ENCODE measurements at places on chromosomes 12 and 14.

- DNase-seq = peak; percentile 42
These were observed 5.5 kb downstream of the SETD3 start for GRCh38 chr14:99475179-99475578.

GRCh38 chr12:97500537-97500936 is 37.9 kb downstream of the RMST start:
- no peak for DNase-seq

- DNase-seq = no peak
These were observed 7.0 kb upstream of the BDKRB1 start for GRCh38 chr14:96249029-96249428.

GRCh38 chr14:65239143-65239937 is 137.0 kb upstream of the MAX start:
- no peak for DNase-seq

DNA sequence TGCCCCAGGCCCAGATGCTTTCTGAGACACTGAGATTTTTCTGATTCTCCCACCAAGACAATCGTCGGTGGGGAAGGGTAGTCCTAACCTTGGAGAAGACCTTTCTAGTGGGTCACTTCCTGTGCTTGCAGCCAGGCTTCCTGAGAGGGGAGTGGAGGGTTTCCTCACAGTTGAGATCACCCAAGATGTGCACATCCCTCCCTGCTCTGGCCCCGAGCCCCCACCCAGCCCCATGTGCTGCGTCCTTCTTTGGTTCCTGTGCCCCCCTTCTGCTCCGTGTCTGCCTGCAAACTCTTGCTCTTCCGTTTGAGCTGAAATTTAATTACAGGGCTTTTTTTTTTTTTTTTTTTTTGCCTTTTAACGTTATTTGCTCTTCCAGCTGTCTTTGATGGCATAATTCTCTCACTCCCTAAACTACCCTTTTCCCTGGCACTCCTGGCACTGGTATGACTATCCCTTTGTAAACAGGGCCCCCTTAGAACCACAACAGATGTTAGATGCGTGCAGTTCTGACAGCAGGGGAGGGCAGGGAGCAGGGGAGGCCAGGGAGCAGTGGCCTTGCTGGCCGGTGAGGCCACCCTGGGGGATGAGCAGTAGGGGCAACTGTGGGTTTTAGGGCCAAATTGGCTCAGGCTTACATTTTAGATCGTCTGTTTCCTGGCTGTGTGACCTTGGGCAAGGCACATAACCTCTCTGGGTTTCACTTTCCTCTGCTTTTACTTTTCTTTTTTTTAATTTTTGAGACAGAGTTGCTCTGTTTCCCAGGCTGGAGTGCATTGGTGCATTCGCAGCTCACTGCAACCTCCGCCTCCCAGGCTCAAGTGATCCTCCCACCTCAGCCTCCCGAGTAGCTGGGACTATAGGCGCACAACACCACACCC is 144.5 kb downstream of the PHETA1 start:
- DNase-seq = no peak

DNA sequence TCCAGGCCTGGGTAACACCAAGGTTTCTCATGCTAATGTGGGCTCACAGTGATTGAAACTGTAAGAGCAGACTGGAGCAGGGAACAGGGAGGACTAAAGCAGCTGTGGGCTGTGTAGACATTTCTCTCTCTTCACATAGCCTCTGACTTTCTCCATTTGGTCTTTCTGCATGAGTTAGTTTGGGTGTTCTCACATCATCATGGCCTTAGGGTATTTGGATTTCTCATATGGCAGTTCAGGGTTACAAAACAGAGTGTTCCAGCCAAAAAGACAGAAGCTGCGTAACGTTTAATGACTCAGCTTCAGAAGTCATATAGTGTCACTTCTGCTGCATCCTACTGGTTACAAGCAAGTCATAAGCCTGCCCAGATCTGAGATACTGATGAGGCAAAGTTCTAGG is 52.0 kb upstream of the OSBPL8 start:
- DNase-seq = no peak

- DNase-seq = no peak
These were observed 12.9 kb upstream of the CORO1C start for GRCh38 chr12:108744021-108744897.

GRCh38 chr12:124913474-124914391 is 717 bp downstream of the UBC start:
- peak; percentile 94 for DNase-seq
